ENCODE measurements at places on chromosomes 4 and X. TPM values are rescaled to one million over a fixed set of nuclear protein-coding genes. Genes with fewer than 3 reads are reported as not detected.

DNA sequence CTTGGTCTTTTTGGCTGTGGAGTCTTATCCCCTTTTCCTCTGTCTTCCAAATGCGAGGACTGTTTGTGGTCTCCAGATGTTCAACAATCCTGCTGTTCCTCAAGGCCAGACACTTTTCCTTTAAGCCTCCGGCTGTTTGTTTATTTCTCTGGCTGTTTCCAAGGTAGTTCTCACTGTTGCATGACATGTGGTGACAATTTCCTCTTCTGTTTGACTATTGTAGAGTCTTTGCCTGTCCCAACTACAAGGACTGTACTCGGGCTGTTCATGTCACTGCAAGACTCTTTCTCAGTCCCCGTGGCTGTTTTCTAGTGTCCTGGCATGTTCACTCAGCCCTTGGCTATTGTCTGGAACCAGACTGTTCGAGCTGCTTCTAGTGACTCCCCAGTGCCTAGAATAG is 50.6 kb downstream of the ZNF157 start:
- no peak for DNase-seq

DNA sequence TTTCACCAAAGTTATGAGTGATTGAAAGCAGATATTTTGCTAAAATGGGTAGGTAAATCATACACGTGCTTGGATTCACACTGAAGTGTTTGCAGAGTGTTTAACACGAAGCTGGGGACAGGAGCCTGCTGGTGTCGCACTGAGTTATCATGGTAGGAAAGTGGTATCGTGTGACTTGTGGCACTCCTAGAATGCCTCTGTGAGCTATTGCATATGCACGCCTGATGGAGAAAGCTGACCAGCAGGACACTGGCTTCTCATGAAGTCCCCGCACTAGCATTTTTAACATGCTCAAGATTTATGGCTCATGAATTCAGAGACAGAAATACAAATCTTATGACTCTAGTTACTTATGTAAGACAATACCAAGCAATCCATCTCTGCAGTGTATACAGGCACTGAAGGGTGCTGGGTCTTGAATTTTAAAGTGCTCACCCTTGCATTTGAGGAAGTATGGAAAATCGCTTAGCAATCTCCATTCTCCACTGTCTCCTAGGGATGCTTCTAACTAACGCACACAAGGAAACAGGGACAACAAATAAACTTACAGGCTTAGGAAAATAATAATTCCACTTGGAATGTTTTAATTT is 19.8 kb downstream of the VCX3B start:
- no peak for DNase-seq

DNA sequence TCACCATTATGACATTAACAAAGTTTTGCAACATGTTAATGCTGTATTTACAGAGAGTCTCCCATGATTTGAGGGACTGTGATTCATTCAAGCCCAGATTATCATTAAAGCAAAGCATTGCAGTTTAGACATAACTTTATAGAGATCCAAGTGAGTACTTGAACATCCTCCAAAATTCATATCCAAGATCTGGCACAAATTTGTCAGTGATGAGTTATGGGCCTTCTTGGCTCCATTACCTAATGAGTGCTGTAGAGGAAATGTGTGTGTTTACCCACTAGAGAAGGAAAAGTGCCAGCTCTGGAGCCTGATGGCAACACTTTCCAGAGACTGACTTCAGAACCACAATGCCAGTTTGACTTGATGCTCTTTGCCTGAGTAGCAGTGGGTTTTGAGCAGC is 432.3 kb downstream of the GALNTL6 start:
- no peak for DNase-seq

GRCh38 chrX:109347632-109348031 is 134.3 kb downstream of the GUCY2F start:
- DNase-seq: no peak

- no peak for DNase-seq
Observed at GRCh38 chr4:87525636-87526295, 3.4 kb downstream of the SPARCL1 start.

DNA sequence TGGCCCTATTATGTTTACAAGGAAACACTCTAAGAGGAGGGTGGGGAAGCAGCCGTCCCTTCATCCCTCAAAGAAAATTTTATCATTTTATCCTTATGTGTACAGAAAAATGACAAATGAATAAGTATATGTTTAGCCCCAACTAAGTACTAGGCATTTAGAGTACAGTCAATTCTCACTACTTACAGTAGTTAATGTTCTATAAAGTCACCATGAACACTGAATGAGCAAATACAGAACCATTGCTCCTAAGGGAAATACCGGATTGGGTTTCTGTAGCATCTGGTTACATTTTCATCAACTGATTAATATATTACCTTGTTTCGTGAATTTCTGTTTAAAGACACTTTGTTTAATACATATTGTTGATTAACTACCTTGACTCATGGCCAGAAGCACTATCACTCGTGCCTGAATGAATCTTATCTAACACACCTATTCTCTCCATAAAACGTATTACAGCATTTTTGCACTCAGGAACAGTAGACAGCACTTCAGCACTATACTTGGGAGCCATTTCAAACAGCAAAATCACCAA is 109.3 kb downstream of the ASB9 start:
- DNase-seq: no peak

GRCh38 chrX:150012647-150013381 is 74.5 kb upstream of the EOLA2 start:
- no peak for DNase-seq

- no peak for DNase-seq
Observed at GRCh38 chrX:45266456-45266855, 65.8 kb upstream of the DIPK2B start.

GRCh38 chr4:73251384-73251783 is 7.2 kb downstream of the ANKRD17 start:
- DNase-seq: no peak

- no peak for DNase-seq
Observed at GRCh38 chr4:63524764-63525163, 884.5 kb downstream of the TECRL start.

GRCh38 chr4:105414316-105414715 is 59.5 kb downstream of the PPA2 start:
- DNase-seq: no peak

- no peak for DNase-seq
Observed at GRCh38 chrX:150574559-150575418, 6.4 kb downstream of the MTM1 start.

DNA sequence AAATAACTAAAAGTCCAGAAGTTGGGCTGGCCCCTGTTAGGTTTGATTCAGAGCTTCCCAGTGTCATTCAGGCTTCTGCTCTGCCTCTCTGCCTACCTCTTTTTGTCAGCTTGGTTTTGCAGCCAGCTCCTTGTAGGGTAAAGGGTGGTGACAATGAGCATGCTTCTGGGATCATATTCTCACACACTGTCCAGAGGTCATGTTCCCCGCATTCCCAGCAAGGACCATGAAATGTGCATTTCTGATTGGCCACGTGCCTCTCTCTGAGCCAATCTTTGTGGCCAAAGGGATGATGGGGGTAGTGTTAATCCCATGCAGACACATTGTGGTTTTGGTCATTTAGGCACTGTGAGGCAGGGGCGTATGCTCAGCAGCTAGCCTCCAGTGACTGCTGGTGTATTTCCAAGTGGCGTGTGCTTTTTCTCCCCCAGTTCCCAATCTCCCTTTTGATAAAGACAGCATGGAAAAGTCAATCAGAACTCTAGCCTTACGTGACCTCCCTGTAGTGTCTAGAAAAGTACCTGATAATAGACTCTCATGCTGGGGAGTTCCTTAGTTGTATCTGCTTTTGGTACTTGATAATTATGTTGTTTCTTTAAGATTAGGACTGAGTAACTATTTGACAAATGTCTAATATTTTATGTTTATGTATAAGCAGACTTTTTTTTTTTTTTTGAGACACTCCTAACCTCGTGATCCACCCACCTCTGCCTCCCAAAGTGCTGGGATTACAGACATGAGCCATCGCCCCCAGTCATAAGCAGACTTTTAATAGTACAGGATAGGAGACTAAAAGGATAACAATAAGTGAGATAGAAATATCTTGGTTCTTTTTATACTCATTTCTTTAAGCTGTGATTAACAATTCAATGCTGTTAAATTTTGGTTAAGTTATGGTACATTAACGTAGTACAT is 57.8 kb downstream of the KIAA0232 start:
- DNase-seq: no peak

DNA sequence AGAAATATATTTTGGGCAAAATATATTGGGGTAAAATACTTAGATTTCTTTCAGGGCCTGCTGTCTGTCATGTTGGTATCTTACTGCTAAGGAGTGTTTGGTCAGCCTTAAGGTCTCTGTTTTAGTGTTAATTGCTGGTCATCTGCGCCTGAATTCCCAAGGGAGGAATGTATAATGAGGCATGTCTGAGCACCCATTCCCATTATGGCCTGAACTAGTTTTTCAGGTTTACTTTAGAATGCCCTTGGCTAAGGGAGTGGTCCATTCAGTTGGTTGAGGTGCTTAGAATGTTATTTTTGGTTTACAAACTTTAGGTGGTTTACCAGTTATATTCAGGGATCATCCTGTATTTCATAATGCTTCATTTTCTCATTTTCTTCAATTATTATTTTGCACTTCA is 125.9 kb downstream of the CFAP299 start:
- no peak for DNase-seq

- DNase-seq: no peak
Observed at GRCh38 chr4:102420563-102421398, 75.5 kb upstream of the SLC39A8 start.

DNA sequence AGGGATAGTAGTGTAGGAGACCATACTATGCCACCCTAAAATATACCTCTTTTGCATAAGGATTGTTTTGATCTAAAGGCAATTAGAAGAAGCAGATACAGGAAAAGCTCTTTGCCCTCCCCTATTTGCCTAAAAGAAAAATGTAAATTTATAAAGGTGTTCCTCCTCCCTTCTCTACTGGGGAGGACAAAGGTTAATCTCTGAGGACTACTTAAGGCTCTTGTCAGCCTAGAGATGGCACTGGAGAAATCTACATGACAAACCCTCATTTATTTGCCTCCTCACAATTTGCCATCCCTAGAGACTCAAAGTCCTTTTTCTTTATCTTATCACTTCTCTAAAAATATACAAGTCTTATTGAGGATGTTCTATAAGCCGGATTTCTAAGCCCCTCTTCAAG is 1021.8 kb downstream of the STPG2 start:
- DNase-seq: no peak

Gene CHRDL1
- total RNA-seq: 2.2 TPM

Gene SNX12
- 62.1 TPM for total RNA-seq

Gene CLGN
- 0.40 TPM for total RNA-seq

Gene GAGE12J
- total RNA-seq: not detected

Gene IBSP
- total RNA-seq: not detected

Gene JADE1
- 9.6 TPM for total RNA-seq

Gene AVPR2
- total RNA-seq: 0.24 TPM

Gene RXFP1
- 0.37 TPM for total RNA-seq

Gene CT45A5
- not detected for total RNA-seq

Gene DCAF12L1
- not detected for total RNA-seq

Gene PNPLA4
- 29.5 TPM for total RNA-seq

Data from colonic mucosa (tissue), 4 donors.